ENCODE measurements at places on chromosomes 12 and 14. TPM values are rescaled to one million over a fixed set of nuclear protein-coding genes. Genes with fewer than 3 reads are reported as not detected.

Gene USP44
- 0.69 TPM for total RNA-seq

GRCh38 chr14:23559010-23559925 is 3.2 kb downstream of the THTPA start:
- no peak for DNase-seq

DNA sequence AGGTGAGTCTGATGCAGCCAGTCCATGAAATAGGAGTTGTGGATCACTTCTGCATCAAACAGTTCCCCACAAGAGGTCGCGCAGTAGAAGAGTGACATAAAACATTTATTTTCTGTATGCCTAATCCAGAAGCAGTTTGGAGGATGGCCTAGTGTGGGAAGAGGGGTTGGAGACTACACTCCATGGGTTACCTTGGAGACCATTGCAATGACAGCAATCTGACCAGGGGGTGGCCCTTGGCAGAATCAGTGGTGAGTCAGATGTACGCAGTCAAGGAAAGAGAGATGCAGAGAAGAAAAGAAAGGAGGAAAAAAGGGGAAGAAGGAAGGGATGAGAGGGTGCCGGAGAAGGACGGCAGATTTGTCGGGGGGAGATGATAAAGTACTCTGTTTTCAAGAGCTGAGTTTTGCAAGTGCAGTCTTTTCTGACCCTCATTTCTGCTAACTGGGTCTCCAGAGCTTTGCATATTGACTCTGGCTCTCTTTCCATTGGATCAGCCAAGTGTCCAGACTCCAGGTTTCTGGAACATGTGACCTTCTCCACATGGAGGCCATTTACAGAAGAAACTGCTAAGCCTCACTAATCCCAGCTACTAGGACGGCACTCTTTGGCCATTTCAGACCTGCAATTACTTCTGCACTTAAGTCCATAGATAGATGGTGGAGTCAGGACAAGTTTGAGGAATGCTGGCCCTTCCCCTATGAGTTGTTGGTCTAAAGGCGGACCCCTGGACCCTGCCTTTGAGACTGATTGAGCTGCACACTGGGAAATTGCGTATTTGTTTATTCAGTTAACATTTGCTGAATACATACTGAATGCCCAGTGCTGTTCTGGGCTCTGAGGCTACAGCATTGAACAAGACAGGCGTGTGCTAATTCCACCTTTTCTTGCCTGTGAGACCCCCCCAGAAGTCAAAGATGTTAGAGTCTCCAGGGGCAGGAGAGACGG is 424.2 kb downstream of the BCL11B start:
- no peak for DNase-seq

GRCh38 chr12:80710727-80711449 is 3.5 kb downstream of the MYF6 start:
- no peak for DNase-seq

Gene COL2A1
- total RNA-seq, result 227 TPM
